NCI-H526 treated with DMSO at 0.1 percent for 48 hours (cell line): ENCODE measurements at places on chromosomes 6 and 20.

DNA sequence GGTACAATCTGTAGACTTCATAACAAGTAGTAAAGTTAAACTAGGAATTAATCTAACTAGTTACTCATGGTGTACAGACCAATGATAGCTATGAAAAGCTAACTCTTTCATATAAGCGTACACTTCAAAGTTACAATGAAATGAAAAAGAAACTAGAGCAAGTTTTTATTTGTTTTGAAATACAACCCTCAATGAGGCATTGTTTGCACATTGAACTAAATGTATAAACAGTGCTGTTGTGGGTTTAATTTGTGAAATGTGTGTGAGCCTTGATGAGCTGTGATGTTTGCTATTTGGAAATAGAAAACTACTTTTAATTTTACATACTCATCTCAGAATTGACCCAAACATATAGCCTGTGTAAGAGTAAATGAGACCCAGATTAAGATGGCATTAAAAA, 11.1 kb upstream of the EYA4 start:
- DNase-seq: no peak

GRCh38 chr20:32898729-32899128, 40.0 kb downstream of the EFCAB8 start:
- DNase-seq: peak; percentile 81

DNA sequence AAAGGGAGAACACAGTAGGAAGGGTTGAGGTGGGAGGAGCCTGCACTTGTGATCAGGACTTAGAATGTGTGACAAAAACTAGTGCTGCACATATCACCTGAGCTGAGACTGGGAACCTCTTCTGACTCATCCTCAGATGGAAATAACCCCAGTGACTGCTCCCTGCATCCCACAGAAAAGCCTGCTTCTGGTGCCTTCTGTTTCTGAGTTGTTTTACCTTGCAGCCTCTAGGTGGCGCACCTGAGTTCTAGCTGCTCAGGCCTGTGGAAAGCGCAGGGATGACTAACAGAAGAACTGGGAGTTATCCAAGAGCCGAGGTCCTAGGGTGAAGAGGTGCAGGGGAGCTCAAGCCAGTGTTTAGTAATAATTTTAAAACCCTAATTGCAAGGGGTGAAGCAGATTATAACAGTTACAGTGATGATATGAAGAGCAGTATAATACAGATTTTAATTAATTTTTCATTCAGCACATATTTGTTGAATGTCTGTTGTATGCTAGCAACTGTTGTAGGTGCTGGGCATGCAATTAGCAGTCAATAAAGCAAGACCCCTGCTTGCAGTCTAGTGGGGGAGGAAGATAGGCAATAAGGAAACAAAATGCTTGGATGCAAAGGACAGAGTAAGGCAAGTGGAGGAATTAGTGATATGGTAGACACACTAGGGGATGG, 302.5 kb downstream of the DHX35 start:
- peak; percentile 54 for DNase-seq

- DNase-seq: no peak
Observed at GRCh38 chr20:31818376-31818908, 714 bp upstream of the MYLK2 start.

DNA sequence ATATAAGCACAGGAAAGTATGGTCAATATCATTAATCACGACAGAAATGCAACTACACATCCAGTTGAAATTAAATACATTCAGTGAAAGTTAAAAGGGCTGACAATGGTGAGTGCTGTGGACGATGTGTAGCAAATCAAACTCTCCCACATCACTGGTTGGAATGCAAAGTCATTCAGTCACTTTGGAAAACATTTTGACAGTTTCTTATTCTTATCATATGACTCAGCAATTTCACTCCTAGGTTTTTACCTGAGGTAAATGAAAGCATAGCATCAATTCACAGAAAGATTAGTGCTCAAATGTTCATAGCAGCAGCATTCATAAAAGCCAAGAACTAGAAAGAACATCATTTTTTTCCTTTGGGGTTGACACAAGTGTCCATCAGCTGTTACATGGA, 28.6 kb upstream of the SAMD5 start:
- DNase-seq: no peak

DNA sequence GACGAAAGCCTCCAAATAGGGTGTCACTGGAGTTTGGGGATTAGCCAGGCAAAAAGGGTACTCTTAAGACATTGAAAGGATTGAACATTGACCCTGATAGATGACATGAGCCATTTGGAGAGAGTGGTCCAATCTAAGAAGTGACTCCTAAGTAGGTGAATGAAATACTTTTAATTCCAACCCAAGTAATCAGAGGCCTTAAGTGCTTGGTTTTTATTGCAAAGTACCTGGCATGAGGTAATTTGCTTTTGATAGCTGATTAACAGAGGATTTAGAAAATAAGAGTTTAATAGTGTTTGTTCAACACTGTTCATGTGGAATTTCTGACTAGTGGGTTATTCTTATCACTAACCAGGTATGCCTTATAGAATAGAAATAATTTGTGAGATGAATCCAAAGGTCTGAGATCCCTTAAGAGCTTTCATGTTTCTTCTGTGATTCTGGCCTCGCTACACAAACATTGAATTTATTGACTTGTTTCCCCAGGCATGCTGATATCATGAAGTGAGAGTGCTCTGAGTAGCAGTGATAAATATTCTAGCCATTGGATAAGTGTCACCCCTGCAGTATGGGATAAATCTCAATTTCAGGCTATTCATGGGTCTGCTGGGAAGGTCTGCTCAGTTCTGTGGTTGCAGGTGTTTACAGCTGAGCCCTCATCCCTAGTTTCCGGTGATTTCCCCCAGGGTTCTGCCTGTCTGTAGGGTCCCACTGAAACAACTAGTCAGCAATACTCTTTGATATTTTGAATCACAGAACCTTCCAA, 6.5 kb downstream of the NCOA7 start:
- no peak for DNase-seq

DNA sequence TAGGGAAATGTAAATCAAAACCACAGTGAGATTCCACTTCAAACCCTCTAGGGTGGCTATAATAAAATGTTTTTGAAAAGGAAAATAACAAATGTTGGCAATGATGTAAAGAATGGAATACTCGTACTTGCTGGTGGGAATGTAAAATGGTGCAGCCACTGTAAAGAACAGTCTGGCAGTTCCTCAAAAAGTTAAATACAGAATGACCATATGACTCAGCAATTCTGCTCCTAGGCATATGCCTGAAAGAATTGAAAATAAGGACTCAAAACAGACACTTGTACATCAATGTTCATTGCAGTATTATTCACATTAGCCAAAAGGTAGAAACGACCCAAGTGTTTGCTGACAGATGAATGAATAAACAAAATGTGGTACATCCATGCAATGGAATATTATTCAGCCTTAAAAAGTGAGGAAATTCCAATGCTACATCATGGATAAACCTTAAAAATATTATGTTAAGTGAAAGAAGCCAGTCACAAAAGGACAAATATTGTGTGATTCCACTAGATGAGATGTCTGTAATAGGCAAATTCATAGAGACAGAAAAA, 10.2 kb upstream of the RNF114 start:
- no peak for DNase-seq

DNA sequence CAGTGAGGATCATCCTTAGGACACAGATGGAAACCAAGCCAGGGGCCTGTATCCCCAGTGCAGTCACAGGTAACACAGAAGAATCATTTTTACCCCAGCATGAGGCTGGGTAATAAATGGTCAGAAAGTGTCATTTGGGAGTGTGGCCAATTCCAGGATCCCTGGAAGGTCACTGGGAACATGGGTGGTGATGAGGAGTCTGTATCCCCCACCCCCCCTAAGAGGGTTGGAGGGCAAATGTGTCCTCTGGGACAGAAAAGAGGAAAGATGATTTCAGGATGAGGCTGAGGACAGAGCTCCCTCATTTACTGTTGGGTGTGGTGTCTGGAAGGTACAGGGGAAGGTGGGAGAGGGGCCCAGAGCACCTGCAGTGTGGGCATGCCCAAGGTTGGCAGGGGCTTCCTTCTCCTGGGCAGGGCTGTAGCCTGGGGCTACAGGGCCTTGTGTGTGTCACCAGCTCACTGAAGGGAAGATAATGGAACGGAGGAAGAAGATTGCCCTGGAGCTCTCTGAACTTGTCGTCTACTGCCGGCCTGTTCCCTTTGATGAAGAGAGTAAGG, 34.5 kb downstream of the PLCG1 start:
- DNase-seq: no peak
